ENCODE measurements at places on chromosomes 11 and 22.

- DNase-seq: peak; percentile 77
Observed at GRCh38 chr11:128624269-128625175, 37.2 kb upstream of the ETS1 start.

GRCh38 chr22:50326225-50326955, 422 bp downstream of the DENND6B start:
- no peak for DNase-seq

- no peak for DNase-seq
Observed at GRCh38 chr11:43532041-43532440, 148.5 kb upstream of the HSD17B12 start.

GRCh38 chr22:33036881-33037280, 21.3 kb downstream of the SYN3 start:
- no peak for DNase-seq

DNA sequence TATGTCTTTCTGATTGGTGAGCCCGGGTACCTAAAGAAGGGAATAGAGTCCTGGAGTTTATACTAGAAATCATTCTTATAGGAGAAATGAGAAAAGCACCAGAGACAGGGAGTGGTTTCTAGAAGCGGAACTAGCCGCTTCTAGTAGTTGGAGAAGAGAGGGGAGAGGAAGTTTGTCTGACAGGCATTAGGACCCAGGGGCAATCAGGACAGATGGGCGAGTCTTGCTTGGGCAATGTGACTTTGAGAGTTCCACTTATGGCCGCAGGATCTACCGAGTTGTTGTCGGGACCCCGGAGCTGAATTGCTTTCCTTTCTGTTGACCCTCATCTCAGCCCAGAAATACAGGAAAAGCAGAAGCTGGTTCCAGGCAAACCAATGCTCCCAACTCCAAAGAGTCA, 596.8 kb upstream of the CNTN5 start:
- DNase-seq: no peak

DNA sequence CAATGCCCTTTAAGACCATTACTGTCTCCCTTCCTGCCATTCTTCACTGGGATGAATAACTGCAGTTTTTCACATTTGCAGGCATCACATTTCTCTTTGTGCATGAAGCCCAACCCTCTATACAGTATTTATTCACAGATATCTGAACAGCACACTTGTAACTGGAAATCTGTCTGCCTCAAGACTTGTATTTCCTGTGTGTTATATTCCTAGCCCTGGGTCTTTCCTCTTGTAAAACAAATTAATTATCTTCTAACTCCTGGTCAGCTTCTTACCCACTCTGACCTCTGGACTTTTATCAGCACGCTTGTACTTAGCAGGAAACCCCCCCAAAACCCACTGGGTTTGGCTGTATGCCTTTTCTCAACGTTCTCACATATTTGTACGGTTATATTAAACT, 2.0 kb downstream of the CSRP3 start:
- no peak for DNase-seq

DNA sequence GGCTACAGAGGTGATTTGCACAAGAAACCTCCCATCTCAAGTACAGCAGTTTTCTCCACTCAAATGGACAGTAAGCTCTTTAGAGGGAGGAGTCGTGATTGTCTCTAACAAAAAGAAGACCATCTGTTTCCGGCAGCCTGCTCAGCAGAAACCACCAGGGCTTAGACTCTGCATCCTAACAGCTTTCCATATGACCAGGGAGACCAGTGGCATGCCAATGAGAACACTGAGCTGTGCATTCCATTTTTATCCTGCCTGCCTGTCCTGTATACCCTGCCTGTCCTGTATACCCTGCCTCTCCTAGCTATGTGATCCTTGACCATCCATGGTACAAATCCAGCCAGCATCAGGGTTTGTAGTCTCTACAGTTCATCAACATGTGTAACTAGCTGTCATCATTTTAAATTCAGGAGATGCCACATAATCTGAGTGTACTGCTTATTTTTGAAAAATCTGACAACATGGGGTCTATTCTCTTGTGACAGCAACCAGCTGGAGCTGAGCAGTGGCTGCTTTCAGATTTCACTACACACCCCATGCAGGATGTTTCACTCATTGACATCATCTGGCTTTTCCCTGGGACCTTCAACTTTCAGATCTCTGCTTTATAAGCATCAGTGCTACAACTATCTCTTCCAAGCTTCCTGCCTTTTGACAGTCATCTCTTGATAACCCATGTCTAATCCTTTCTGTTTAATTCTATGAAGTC, 50.5 kb upstream of the POU2AF2 start:
- DNase-seq: no peak

- DNase-seq: no peak
Observed at GRCh38 chr22:30296324-30296723, 7.0 kb upstream of the CASTOR1 start.

- DNase-seq: no peak
Observed at GRCh38 chr11:67248653-67249052, 17.6 kb upstream of the GRK2 start.

DNA sequence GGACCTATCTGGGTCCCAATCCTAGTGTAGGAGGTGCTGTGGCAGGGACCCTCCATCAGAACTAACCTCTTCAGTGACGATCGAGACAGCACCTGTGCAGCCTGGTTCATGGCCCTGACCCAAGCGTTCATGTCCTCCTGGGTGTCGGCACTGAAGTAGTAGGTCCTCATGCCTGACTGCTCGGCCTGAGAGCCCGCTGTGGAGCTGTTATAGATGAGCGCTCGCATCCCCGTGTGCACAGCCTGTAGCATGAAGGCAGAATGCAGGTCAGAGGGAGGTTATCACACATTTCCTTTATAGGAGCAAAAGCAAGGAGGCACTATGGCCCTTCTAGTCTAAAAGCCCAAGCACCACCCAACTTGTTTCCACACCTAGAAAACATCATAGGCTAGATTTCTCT, 103.0 kb downstream of the C11orf58 start:
- no peak for DNase-seq

GRCh38 chr22:38601221-38601764, 31.3 kb upstream of the DMC1 start:
- no peak for DNase-seq

DNA sequence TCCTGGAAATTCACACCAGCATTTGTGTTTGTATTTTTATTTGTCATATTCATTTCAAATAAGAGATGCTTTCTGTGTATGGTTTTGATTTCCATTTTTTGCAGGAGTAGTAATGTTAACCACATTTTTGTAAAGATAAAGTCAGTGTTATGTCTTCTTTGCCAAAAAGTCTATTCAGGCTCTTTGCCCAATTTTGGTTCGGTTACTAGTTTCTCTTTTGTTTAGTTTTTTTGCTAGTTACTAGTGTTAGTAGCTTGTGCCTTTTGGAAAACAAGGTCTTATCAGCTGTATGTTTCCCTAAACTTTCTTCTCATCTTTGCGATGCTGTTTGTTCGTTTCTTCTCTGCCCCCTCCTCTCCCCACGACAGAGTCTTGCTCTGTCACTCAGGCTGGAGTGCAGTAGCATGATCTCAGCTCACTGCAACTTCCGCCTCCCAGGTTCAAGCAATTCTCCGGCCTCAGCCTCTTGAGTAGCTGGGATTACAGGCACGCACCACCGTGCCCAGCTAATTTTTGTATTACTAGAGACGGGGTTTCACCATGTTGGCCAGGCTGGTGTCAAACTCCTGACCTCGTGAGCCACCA, 112.3 kb upstream of the GRK3 start:
- DNase-seq: no peak

GRCh38 chr11:25941353-25941752, 390.6 kb upstream of the ANO3 start:
- no peak for DNase-seq

DNA sequence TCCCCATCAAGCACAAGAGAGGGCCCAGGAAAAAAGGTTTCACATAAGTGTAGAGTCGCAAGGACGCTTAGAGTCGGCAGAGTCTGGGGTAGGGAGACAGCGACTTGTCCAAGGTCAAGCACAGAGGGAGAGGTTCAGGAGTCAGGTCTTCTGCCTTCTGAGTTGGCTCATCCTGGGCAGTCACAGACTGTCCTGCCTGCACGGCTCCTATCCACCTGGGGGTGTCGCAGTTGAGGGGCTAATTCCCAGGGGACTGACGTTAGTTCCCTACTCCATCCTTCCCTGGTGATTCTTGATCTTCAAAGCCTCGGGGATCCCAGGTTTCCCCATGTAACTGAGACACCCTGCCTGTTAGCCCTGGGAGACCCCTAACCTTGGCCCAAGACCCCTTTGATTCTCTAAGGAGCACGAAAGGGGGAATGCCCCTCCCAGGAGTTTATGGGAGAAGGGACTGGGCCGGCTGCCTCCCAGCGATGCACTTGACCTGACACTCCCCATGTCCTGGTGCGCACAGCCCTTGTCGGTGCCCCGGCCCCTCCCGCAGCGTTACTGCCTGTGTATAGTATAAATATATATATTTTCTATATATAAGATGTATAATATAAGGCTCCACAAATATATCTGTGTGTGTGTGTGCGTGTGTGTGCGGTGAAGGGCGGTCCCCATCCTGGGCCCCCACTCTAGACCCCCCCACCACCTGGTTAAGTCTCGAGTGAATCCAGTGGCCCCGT, 14.7 kb upstream of the TAB1 start:
- DNase-seq: no peak

DNA sequence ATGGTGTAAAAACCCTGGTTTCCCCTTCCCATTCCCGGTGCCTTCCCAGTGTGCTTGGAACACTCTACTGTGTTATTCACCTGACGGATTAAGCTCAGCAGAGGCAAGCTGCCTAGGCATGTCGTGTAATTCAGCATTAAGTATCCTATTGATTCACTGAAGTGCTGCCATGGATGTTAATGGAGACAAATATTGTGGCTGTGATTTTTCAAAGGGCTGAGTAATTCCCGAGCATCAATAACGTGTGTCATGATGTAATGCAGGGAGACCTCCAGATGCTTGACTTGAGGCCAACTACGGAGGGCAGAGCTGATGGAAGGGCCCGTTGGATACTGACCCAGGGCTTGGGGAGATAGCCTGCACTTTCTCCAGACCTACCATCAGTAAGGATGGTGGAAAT, 269.0 kb downstream of the ST3GAL4 start:
- DNase-seq: no peak

DNA sequence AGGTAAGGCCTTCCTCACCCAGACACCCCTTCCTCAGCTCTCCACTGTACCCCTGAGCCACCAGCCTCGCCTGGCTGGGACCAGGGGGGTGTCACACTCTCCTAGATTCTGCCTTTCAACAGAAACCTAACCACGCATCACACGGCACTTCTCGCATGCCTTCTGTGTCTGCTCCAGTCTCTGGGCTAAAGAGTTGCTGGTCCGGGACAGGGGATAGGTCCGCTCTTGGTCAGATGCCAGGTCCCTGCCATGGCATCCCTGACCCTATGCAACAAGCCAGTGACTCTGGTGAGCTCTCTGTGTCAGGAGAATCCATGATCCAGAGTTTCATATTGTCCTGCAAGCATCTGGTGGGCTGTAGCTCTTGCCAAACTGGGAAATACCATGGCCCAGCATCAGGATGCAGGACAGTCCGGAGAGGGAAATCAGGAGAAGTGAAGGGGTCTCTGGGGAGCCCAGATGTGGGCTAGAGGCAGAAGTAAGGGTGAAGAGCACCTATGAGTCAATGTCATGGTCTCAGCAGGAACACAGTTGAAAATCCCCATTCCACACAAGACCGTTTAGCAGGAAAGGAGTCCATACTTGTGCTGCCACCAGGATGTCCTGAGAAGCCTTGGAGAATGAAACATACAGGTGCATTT, 14.1 kb downstream of the IGLL5 start:
- no peak for DNase-seq

- DNase-seq: no peak
Observed at GRCh38 chr22:40592352-40593113, 44.0 kb downstream of the MRTFA start.

DNA sequence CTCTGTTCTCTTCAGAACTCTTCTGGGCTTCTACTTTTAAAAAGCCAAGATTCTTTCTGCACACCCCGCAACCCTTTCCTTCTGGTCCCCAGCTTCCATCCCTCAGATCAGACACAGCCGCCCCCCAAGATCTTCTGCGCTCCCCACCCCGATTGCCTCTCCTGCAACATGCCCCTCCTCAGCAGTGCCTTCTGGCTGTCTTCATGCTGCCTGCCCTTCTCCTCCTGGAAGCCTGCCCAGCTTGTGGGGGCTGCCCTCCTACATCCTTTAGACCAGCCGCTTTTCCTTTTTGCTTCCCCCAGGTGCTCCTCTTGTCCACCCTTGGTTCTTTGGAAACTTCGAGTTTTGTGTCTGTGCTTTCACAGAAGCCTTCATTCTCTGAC, 144.2 kb downstream of the FEZ1 start:
- DNase-seq: no peak

DNA sequence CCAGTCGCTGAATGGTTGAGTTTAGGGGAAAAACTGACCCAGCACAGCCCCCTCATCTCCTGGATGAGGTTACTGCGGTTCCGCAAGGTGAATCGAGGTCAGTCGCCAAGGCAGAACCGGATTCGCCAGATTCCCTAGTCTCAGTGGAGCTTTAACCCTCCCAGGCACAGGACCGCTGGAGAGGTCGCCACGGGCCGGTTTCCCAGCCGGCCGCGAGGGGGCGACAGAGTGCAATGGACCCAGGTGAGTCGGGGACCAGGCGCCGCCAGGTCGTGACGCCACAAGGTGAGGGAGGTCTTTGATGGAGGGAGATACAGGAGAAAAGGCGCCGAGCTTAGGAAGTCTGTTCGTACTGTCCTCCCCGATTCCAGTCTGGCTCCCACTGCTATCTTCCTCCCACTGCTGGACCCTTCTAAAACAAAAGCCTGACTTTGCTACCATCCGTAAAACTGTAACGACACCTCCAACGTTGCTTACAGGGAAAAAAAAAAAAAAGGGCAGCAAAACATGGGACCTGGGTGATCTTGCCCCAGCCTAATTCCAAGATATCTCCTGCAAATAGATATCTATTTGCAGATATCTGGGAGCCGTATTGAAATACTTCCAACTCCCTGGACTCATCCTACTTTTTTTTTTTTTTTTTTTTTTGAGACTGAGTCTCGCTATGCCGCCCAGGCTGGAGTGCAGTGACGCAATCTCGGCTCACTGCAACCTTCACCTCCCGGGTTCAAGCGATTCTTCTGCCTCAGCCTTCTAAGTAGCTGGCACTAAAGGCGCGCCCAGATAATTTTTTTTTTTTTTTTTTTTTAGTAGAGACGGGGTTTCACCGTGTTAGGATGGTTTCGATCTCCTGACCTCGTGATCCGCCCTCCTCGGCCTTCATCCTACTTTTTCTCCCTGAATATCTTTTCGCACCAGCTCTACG, 1.4 kb upstream of the GGA1 start:
- peak; percentile 92 for DNase-seq

DNA sequence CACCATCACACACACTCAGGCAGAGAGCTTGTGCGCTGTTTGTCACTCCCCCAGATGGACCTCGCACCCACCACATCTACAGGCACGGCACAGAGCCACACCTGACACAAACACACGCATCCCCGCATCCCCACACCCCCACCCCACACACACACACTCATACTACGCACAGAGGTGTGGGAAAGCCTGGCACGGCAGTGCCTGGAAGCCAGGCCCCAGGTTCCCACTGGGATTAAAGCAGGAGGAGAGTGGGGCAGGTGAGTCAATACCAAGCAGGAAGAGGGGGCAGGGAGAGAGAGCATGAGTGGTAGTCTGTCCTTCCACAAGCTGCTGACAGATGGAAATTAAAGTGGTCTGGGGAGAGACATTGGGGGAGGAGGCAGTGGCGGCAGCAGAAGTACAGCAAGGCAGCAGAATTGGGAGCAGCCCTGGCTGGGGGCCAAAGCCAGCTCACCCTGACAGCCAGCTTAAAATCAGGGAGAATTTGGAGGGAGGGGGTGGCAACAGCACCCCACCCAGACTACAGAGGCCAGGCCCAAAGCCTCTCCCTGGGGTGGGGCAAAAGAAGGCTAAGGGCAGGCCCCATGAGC, 20.7 kb downstream of the TNKS1BP1 start:
- no peak for DNase-seq

- no peak for DNase-seq
Observed at GRCh38 chr11:133285359-133285758, 246.9 kb downstream of the OPCML start.

GRCh38 chr22:25051983-25052710, 99.6 kb downstream of the KIAA1671 start:
- no peak for DNase-seq
